ENCODE measurements at places on chromosomes 7 and 10.

GRCh38 chr7:94621120-94621519 lies 34.8 kb downstream of the SGCE start:
- DNase-seq, result no peak

- peak; percentile 56 for DNase-seq
Measured at GRCh38 chr7:101911800-101912715, 94.6 kb downstream of the CUX1 start.

- no peak for DNase-seq
Measured at GRCh38 chr10:92574548-92575261, 812 bp upstream of the IDE start.

DNA sequence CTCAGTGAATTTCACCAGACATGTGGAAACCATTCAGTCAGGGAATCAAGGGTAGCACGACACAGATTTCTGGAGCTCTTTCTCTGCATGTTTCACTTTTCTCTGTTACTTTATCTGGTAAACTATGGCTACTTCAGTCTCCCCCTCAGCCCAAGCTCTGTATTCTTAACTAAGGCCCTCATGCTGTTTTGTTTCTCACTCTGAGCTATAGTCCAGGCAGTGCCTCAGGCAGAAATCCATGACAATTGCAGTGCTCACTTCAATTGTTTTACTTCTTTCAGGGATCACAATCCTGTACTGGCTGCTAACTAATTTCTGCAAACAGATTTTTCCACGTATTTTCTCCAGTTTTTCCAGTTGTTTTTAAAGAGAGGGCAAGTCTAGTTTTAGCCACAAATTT lies 1599.9 kb upstream of the LRRTM3 start:
- no peak for DNase-seq

GRCh38 chr7:157278791-157279724 lies 57.7 kb upstream of the DNAJB6 start:
- peak; percentile 29 for DNase-seq

DNA sequence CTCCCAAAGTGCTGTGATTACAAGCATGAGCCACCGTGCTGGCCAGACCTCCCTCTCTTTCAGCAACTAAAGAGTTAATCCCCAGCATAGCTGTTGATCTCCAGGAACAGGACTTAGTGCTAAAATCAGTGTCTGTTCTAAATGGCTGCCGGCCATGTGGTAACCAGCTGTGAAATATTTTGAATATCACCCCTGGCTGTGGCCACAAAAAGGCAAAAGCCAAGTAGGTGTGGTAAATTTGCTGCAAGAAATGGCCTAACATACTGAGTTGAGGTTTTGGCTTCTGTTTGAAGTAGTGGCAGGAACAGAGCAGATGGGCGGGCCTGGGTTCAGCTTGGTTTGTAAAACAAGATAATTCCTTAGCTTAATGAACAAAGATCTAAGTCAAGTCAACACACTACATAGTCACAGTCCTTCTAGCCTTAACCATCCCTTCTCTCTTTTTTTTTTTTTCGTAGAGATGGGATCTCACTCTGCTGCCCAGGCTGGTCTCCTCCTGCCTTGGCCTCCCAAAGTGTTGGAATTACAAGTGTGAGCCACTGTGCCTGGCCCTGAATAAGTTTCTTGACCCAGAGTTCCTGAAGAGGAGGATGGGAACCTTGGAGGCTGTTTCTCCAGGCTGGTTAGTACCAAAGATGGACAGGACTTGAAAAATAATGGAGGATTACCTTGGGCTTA lies 22.7 kb upstream of the AGFG2 start:
- DNase-seq, result peak; percentile 87

DNA sequence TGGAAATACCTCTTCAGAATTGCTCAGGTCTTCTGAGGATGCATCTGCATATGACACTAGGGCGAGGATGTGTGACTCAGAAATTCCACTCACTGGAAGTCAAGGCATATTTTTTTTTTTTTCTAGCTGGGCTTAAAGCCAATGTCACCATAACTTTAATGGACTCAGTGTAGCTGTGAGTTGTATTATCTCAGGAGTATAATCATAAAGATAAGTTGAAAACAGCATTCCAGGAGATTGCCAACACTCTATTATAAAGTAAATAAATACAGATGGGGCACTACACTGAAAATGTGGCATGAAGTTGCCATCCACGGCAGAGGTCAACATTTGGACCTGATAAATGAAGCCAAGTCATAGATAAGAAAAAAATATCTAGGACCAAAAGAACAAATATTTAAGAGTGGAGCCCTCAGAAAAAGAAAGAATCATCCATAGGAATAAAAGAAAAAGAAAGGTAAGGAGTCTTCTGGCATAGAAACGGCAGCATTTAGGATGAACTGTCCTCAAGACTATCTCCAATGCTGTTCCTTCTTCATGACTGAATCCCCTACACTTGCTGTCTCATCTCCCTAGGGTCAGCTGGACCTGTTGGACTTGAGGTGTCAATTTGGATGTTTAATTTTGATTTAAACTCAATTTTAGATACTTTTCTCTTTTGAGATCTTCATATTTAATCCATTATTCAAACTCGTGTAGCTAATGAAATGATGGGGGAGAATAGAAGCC lies 72.9 kb upstream of the CAV2 start:
- peak; percentile 94 for DNase-seq

GRCh38 chr7:24949884-24950283 lies 30.1 kb downstream of the OSBPL3 start:
- DNase-seq, result no peak

GRCh38 chr7:93910076-93910994 lies 4.0 kb downstream of the GNGT1 start:
- peak; percentile 74 for DNase-seq

- no peak for DNase-seq
Measured at GRCh38 chr7:76044375-76044865, 3.4 kb downstream of the STYXL1 start.

- DNase-seq, result peak; percentile 50
Measured at GRCh38 chr10:103783681-103784080, 71.7 kb downstream of the SH3PXD2A start.

DNA sequence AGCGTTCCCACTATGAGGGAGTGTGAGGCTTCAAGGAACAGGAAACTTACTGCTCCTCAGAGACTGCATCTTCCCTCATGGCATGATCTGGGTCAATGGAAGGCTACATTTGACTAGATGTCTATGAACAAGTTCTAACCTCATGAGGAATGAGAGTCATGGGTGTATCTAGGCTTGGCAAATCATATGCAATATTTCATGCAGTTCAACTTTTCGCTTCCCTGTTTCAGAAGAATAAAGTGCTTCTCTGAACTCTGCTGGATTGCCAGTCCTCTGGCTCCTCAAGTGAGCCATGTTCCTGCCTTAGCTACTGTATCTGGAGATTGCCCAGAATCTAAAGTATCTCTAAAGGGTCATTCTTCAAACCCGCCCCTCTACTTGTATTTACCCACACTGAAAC lies 54.3 kb upstream of the SEMA3A start:
- DNase-seq, result no peak

DNA sequence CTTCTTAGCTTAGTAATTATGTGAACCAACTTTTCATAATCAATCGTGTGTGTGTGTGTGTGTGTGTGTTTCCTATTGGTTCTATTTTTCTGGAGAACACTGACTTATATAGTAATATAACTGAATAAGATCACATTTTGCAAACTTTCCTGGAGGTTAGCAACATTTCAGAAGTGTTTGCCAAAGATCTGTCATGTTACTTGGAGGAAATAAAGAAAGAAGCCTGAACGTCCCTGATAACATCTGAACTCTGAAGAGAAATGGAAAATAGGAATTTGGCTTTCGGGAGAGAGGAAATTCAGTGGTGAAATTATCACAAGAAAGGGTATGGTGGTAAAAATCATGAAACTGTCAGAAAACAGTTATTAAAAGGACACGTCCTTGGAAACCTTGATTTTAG lies 984.4 kb upstream of the AUTS2 start:
- DNase-seq, result no peak

GRCh38 chr7:18518555-18518954 lies 23.0 kb downstream of the HDAC9 start:
- no peak for DNase-seq

- DNase-seq, result peak; percentile 50
Measured at GRCh38 chr10:68074031-68074774, 880 bp downstream of the HERC4 start.

GRCh38 chr7:1050956-1051690 lies 6.8 kb downstream of the GPR146 start:
- DNase-seq, result no peak

- peak; percentile 62 for DNase-seq
Measured at GRCh38 chr10:88582806-88583583, at the start of gene RNLS. TSS of gene RNLS (minus strand) at chr10:88583318.

- peak; percentile 76 for DNase-seq
Measured at GRCh38 chr7:134777908-134778580, 1.4 kb upstream of the CALD1 start.

DNA sequence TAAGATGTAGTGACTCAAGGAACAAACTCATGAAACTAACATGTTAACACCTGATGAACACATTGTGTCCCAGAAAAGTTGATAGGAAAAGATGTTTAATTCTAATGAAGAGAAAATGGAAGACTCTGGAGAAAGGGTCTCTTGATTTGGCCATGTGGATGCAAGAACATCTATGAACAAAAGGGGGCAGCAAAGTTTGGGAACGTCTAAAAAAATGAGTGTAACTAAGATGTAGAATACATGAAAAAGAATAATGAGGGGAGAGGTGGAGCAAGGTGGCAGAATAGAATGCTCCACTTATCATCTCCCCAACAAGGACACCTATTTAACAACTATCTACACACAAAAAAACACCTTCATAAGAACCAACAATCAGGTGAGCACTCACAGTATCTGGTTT lies 805.1 kb downstream of the TNS3 start:
- peak; percentile 51 for DNase-seq

DNA sequence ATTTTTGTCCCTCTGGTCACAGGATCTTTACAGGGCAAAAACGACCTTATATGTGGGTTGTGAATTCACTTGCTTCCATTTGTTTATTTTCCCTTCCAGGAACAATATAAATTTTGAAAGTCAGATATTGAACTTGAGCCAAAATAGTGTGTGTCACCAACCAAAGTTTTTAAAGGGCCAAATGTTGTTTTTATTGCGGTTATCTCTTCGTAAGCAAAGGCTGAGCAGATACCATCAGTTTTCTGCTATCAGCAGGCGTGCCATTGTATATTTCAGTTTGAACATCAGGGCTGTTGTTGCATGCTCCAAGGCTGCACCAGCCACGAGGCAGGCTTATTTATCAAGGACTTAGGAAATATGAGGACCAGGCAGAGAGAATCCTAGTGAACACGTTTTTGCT lies 160.3 kb downstream of the PAXIP1 start:
- DNase-seq, result no peak

- no peak for DNase-seq
Measured at GRCh38 chr10:97080051-97080776, 105.5 kb downstream of the SLIT1 start.

DNA sequence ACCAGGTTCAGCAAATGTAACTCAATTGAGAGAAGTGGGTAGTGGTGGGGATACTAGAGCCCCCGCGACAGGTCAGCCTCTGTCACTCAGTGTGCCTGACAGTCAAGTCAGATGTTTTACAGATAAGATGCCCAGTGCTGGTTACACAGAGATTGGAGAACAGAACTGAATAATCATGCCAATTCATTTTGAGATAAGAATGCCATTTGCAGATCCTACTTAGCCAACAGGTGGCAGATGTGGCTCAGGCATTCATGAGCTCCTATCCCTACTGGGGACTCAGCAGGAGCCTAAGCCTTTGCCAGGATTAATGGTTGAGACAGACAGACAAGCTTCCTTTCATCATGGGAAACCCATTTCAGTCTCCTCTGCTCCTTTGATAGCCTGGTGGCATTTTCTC lies 137.8 kb downstream of the MAPK8 start:
- DNase-seq, result peak; percentile 64

GRCh38 chr7:1093916-1094508 lies 6.1 kb downstream of the GPER1 start:
- DNase-seq, result no peak

GRCh38 chr10:60162631-60163030 lies 227.0 kb downstream of the ANK3 start:
- no peak for DNase-seq

- no peak for DNase-seq
Measured at GRCh38 chr7:3552499-3552898, 251.4 kb downstream of the SDK1 start.

DNA sequence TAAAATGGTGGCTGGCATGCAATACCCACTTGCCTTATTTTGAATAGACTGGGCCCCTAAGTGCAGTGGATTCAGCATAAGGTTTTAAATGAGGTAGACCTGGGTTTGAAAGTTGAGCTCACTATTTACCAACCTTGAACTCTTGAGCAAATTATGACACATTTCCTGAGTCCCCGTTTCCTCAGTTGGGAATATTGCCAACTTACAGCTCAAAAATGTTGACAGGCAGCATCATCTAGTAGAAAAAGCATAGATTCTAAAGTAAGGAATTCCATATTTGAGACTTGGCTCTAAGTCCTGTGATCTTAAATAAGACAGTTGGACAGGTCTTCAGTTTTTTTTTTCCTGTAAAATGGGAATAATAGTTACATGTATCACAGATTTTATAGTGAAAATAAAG lies 305.5 kb downstream of the ACTR3B start:
- DNase-seq, result no peak

DNA sequence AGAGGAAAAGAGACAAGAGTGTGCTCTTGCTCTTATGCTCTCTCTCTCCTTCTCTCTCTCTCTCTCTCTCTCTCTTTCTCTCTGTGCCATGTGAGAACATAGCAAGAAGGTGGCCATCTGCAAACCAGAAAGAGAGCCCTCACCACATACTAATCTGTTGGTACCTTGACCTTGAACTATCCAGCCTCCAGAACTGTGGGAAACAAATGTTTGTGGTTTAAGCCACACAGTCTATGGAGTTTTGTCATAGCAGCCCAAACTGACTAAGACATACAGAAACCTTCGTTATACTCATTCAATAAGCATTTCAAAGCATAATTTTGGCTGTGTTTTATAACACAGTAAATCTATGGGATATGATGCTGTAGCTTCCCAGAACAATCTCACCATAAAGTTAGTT lies 56.4 kb upstream of the PLPP4 start:
- DNase-seq, result peak; percentile 68

- no peak for DNase-seq
Measured at GRCh38 chr7:138170959-138171703, 94.9 kb downstream of the AKR1D1 start.

- peak; percentile 26 for DNase-seq
Measured at GRCh38 chr7:55523366-55523765, 48.9 kb downstream of the VOPP1 start.

DNA sequence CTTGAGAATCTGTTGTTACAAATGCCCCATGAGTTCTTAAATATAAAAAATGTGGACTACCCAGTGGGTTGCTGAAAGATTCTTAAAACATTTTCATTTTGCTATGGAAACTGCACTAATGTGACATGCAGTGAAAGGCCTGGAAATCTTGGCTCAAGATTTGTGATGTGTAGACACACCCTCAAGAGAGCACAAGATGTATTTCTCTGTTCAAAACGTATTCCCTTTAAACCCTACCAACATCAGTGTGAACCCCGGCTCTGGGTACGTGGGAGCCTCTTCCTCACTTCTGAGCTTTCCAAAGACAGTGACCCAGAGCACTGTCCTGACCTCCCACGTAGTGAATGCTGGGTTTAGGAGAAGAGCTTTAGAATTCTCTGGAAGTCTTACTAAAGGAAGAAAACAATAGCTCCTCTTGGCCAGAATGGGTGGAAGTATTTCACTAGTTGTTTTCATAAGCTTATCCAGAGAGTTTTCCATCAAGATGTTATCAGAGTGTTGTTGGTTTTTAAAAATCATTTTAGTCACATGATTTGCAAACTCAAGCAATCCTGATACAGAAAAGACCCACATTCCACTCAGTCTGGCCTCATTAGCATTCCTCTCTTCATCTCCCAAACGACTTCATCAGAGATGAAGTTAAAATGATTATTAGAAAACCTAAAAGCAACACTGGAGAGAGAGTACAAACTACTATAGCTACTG lies 81.5 kb upstream of the AFAP1L2 start:
- no peak for DNase-seq
